H4 (cell line): ENCODE measurements at places on chromosomes 4 and X.

- no peak for DNase-seq
These were observed 33.4 kb downstream of the ANXA3 start for GRCh38 chr4:78584863-78585547.

DNA sequence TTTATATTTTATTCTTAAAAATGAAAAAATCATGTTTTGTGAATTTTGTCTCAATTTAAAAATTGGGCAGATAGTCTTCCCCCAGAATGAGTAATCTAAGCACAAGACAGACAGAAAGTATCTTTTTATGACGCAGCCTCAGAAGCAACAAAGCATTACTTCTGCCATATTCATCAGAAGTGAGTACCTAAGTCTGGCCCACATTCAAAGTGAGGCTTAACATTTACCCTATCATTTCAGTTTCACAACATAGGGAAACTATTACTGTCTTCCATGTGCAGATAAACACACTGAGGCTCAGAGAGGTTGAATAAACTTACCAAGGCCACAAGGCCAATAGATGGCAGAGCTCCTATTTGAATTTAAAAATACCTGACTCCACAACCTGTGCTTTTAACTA is 4.4 kb upstream of the PRDX4 start:
- DNase-seq: no peak

DNA sequence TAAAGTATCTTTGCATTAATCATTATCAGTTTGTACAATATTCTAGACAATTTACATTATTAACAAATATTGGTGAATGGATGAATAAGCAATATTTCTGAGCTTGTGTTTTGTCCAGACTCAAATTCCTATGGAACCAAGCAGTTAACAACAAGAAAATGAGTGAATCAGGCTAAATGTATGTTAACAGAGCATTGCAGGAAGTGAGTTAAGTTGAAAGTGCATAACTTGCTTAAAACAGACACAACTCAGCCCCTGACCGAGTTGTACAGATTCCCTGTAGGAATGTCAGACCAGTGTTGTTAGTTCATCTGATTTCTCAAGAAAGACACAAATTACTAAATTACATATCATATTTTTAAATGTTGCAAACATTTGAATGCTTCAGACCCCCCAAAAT is 23.7 kb upstream of the CSN1S1 start:
- DNase-seq: no peak

DNA sequence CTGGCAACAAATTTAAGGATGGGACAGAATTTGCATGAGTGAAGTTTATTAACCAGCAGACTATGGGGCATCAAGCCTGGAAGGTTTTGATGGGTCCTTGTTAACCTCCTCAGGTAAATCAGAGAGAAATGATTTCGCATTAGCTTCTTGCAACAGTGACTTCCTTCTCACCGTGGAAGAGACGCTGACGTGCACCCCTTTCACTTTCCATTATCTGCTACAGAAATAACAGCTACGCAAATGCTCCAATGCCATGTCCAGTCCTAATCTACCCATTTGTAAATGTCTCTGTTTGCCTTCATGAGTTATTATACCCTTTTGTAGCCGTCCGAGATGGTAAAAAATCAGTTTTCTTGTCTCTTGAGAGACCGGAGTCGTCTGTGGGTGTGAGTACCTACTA is 100.3 kb downstream of the SLC34A2 start:
- no peak for DNase-seq

- no peak for DNase-seq
These were observed 18.4 kb upstream of the MGST2 start for GRCh38 chr4:139647184-139647583.

- DNase-seq: no peak
These were observed 9.4 kb downstream of the GPRIN3 start for GRCh38 chr4:89298155-89298554.

DNA sequence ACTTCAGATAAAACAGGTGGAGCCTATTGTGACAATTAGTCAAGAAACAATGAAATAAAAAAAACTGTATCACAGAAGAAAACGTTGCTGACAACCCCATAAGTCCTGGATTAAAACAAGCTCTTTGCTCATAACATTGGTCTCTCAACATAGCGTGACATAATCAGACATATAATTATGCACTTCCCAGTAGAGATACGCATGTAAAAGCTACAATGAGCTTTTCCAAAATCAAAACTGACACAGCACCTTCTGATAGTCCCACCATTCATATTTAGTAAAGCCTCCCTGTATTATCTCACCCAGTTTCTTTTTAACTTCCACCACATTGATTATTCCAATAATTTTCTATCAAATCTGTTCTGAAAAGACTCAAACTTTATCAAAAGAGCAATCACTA is 372.1 kb upstream of the SMIM31 start:
- DNase-seq: no peak

- peak; percentile 91 for DNase-seq
These were observed 129.1 kb upstream of the LDB2 start for GRCh38 chr4:17027495-17027894.

DNA sequence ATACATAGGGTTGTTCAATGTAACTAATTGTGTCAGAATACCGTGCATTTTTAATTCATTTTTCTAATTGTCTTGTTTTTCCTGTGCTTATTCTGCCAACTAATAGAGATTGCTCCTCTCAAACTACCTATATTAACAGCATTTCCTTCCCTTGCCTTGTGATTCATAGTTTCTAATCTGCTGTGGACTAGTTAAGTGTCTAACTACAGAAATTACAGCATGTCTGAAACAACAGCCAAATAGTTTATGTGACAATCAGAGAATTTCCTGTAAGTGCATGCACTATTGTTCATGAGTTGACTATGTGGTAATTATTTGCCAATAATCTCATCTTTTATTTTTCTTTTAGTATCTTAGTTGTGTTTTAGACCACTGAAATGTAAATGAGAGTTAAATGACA is 4.1 kb upstream of the SEC24B start:
- no peak for DNase-seq

DNA sequence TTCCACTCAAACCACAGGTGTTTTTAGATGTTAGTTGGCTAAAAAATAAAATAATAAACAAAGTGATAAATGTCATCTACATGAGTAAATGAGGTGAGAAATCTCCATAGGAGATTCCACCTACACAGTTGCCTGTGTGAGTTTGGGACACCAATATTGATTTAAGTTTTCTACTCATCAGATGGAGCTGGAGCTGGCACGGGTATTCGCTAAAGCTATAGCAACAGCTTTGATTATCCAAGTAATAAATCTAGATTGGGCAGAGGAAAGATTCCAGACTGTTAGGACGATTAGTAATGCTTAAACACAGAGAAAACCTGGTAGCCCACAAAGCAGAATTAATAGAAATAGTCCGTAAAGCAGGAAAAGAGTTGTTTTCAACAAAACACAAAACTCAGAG is 313.9 kb downstream of the PABPC4L start:
- no peak for DNase-seq

GRCh38 chr4:23904639-23905071 is 14.8 kb upstream of the PPARGC1A start:
- DNase-seq: no peak

GRCh38 chr4:88859191-88859812 is 161.7 kb upstream of the NAP1L5 start:
- DNase-seq: no peak

- DNase-seq: no peak
These were observed 56.5 kb downstream of the NSD2 start for GRCh38 chr4:1927675-1928074.

GRCh38 chrX:38066934-38067333 is 60.6 kb downstream of the SYTL5 start:
- no peak for DNase-seq

DNA sequence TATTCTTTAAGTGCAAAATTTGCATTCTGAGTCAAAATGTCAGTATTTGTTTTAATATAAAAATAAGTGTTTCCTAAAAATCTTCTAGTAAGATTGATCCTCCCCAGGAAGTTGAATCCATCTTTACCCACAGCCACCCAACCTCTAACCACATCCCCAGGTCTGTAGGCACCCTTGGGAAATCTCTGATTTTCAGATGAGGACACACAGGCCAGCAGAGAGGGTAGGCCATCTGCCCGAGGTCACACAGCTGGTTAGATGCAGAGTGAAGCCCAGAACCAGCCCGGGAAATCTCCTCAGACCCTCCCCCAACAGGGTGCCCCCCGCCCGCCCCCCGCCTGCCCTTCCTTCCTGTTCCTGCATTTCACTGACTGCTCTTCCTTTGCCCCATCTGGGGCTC is 277.5 kb downstream of the FBXW7 start:
- DNase-seq: no peak

DNA sequence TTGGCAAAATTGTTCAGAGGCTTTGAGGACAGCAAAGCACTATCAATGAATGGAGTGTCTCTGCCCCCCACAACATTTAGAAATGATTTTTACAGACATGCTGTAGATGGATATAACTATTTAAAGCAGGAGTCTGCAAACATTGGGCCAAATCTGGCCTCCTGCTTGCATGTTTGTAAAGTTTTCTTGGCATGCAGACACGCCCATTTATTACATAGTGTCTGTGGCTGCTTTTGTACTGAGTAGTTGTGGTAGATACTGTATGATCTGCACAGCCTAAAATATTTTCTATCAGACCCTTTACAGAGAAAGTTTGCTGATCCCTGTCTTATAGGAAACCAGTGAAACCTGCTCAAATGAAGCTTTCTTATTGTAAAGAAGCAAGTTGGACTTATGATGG is 45.5 kb upstream of the PHEX start:
- no peak for DNase-seq
